ENCODE measurements at places on chromosomes 7 and 10.

- DNase-seq: no peak
These were observed 99.0 kb upstream of the GATA3 start for GRCh38 chr10:7955446-7955845.

- DNase-seq: no peak
These were observed 232.0 kb upstream of the CELF2 start for GRCh38 chr10:10785627-10786026.

- DNase-seq: no peak
These were observed 114.1 kb downstream of the RNF216 start for GRCh38 chr7:5667391-5667790.

DNA sequence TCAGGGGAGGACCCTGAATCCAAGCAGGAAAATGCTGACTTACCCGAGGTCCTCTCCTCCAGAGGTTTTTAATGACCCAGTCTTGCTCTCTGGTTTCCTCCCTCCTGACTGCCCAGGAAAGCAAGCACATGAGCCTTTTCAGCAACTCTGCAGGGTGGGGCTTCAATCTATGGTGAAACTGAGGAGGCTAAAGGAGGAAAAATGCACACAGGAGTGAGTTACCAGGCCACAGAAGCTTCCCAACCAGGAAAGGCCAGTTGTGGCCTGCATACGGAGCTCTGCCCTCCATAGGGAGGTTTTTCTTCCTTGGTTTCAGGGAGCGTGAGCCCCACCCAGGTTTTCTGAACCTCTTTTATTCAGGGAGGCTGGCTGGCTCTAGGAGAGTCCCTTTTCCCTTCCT lies 14.1 kb upstream of the DLG5 start:
- DNase-seq: no peak

DNA sequence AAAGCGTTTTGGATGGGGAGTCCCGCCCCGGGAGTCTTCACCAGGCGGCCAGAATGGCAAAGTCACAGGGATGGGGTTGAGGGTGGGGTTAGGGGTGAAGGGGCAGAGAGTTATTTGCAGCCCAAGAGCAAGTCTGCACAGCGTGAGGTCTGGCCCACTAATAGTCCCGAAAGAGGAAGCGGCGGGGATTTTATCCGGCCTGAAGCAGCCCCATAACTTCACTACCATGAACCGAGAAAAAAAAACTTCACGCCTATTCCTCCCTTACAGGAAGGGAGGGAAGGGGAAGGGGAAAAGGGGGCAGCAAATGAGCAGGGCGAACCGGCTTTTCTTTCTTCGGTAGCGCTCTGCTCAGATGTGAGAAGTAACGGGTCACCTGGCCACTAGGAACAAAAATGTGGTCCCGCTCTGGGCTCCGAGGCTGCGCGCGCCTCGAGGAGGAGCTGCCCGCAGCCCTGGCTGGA lies 712 bp downstream of the ITPRIP start:
- no peak for DNase-seq

DNA sequence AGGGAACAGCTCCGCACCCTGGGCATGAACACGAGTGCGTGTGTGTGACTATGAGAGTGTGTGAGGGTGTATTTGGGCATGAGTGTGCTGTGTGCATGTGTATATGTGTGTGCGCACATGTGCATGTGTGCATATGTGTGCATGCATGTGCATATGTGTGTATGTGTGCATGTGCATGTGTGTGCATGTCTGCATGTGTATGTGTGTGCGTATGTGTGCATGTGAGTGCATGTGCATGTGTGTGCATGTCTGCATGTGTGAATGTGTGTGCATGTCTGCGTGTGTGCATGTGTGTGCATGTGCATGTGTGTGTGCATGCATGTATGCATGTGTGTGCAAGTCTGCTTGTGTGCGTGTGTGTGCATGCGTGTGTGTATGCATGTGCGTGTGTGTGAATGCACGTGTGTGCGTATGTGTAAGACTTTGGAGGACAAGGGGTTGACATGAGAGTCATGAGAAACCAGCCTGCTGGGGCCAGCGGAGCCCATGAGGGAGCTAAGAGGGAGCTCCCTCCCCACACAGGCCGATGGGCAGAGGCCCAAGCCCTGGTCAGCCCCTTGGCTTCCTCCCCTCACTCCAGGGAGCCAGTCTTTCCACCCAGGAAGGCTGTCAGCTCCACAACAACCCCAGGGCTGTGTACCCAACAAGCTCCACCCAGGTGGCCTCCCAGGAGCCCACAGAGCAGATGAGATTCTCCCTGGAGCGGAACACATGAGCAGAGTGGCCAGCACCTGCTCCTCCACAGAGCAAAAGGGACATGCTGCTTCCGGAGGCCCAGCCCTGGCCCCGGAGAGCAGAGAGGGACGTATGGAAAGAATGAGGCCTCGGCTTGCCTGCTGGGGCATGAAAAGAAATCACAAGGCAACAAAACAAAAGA lies 142.5 kb upstream of the PPP2R2D start:
- no peak for DNase-seq

- no peak for DNase-seq
These were observed 2.6 kb upstream of the KAT6B start for GRCh38 chr10:74823791-74824183.

DNA sequence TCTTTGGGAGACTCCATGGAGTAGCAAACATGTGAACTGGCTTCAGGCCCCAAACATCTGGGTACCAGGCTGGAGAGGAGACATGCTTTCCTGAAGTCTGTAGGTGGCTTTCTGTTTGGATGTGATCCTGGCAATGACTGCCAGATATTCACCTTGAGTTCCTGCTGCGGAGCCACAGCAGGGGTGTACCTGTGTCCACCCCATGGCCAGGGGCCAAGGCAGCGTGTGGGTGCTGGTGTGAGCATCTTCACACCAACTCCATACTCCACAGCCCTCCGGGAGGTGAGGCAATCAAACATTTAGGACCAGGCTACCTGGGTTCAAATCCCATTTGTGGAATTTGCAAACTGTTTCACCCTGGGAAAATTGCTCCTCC lies 113.0 kb downstream of the ADCY1 start:
- no peak for DNase-seq
